ENCODE measurements at places on chromosomes 11 and 22.
A peak's percentile ranks its signal among the peaks of the same experiment; 100 is the strongest.

- peak; percentile 86 for DNase-seq
These were observed 79.6 kb downstream of the ME3 start for GRCh38 chr11:86592659-86593451.

DNA sequence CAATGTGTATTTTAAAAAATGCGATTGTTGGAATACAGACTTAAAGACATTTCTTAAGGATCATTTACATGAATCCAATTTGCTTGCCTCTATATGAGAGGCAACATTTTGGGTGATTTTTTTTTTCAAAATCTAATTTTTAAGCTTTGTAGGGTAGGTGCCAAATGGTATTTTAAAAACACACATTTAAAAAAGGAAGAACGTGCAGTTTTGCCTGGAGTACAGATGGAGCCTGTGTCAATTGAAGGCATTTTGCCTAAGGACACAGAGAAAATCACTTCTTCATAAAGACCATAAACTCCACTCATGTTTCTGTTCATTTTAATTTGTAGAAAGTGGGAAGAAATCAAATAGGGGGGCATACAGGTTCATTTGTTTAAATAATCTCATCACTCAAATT lies 91.3 kb downstream of the BDNF start:
- DNase-seq, result no peak

DNA sequence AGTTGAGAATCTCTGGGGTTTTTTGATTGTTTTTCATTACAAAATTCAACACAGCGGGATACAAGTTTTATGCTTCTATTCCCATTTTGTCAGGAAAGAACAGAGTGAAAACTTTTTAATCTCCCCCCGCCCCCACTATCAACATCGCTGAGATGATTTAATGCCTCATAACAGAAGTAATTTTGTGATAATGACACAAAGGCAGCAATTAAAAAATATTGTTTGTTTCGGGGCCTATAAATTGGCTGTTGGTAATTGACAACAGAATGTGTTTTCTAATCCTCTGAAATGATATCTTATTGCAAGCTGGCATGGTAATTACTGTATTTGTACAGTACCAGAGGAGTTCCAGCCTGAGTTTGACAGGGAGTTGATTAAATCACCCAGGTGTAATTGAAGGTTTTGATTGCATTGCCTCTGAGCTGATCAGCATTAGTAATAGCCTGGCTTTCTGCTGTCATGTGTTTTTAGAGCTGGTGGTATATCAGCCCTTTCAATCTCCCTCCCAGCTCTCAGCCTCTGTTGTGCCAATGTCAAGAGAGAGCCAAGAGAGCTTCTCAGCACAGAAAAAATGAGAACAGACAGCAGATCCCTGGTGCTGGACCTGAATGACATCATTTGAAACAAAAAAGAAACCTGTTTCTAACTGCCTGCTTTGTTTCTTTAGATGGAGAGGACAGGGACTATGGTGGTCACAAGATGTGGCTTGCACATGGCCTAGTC lies 265.1 kb downstream of the FAM76B start:
- DNase-seq, result no peak

DNA sequence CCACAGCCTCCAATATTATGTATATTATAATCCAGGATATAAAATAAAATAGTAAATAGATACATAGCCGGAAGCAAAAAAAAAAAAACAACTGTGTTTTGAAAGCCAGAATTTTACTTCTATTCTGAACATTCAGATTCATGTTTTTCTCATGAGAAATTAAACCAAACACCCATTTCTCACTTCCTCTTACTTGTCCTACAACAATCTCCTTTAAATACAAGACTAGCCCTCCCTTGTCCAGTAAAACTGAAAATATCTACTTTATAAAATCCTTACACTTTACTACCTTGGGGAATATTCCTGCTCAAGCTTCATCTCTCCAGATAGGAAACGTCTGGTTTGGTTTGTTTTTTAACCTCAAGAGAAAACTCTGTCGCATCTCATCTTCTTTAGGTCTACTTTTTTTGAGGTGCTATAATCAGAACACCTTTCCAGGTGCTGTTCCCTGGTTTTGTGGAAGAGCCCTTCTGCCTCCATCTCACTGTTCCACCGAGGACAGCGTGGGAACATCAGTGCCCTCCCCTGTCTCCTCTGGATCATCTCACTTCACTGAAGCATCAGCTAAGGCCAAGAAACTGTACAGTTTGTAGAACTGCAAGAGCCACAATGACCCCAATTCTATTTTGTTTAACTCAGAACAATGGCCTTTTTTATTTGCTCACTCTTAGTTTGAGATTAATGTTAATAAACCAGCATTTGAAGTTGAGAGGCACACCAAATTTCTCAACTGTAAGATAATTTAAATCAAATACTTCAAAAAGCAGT lies 82.0 kb upstream of the ARHGAP32 start:
- no peak for DNase-seq

DNA sequence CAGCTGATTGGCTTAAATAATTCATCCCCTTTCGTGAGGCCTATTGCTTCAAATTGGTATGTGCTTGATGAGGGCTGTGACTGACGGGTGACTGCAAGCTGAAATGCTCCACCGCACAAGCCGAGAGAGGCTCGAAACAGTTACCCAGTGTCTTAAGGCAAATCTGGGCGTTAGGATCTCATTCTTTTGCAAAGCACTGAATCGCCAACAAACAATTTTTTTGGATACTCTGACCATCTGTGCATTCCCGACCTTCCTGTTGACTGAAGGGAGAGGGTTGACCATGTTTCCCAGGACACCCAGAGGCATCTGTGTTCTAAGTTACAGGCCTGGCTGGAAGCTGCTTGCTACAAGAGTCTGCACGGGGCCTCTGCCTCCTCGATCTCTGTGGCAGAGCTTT lies 32.1 kb downstream of the CACNG2 start:
- no peak for DNase-seq

DNA sequence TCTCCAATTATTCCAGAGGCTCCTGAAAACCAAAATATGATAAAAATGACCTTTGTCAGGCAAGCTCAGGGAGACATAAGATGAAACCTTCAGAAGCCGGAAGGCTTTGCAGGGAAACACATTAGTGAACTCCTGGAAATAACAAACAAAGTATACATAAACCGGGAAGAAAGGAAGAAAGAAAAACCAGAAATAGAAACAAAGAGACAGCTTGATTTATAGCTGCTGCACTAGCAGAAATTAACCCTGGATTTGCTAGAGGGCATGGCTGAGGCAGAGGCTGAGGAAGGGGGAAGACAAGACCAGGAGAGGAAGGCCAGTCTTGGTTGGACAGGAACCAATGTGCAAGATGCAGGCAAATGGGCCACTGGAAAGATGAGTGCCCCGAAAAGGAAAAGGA lies 33.3 kb downstream of the SLC22A25 start:
- DNase-seq, result no peak

All from iris pigment epithelial cell (primary cell).